ENCODE measurements at places on chromosomes 1 and 21.

DNA sequence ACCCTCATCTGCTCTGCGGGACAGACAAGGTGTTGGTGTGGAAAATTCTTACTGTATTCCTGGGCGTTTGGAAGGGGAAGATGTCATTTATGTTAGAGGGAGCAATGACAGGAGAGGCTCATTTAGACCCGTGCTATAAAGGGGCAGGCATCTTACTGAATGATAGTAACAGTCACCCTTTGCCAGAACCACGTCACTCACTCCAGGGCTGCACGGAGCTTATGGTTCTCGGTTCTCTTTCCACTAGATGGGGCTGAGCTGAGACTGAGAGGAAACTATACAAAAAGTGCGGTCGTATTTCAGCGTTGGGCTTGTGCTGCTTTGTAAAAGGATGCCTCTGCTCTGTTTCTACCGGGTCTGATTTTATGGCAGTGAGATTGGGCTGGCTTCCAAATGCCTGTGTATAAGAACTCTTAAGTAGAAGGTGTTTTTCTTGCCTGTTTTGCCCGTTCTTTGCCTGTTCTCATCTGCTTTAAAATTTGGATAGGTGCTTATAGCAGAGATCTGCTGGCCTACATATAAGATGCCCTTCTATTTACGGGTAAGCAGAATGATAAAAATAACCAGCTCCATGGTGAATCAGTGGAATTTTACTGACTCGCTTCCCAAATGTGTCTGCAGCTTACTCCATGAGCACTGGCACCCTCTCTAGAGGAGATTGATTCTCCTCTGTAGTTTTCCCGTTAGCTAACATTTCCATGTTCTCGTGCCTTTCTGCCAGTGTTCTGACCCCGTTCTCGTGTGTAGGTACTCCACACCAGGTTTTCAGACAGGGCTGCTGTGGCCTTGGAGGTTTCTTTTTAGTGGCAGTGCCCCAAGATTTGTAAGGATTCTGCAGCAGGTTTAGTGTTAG is 55.9 kb downstream of the MRPS6 start:
- DNase-seq = no peak

DNA sequence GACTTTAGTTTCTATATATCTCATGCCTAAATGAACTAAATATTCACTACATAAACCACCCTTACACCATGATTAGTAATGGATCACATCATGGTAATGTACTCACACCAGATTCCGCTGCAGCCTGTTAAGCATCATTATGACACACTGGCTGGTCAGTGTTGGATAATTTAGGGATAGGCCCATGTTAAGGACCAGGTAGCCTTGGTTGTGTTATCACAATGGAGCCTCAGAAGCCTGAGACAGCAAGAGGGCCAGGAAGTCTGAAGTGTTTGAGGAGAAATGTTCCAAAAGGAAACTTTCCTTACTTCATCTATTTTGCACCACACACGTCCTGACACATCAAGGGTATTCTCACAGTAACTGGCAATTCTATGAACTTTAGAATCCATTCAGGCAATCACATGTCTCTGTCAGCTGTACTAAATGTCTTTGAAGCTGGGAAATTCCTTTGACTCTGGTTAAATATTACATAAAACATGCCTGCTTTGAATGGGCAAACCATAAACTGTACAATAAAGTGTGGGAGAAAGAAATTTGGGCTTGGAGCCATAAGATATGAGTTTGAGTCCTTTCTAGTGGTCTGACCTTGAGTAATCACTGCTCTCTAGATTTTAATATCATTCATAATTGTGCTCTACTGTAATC is 105.3 kb upstream of the DPT start:
- DNase-seq = no peak

GRCh38 chr1:207647671-207648333 is 2.9 kb downstream of the CR1L start:
- DNase-seq = peak; percentile 63

DNA sequence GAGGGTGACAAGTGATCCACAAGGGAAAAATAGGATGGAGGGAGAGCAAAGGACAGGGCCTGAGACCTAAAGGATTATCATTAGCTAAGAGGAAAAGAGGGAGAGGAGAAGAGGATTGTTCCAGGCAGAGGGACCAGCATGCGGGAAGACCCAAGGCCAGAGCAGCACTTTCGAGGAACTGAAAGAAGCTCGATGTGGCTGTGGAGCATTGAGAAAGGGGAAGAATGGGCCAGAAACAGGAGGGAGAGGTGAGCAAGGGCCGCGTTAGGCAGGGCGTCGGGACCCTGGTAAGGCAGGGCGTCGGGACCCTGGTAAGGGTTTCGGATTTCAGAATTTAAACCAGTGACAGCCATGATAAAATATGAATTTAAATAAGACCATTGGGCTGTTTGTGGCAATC is 22.8 kb upstream of the CSF1 start:
- no peak for DNase-seq

DNA sequence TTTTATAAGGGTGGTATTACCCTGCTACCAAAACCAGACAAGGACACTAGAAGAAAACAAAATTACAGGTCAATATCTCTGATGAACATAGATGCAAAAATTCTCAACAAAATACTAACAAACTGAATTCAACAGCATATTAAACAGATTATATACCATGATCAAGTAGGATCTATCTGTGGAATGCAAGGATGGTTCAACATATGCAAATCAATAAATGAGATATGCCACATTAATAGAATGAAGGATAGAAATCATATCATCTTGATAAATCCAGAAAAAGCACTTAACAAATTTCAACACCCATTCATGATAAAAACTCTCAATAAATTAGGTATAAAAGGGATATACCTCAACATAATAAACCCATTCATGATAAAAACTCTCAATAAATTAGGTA is 24.3 kb upstream of the MYBPHL start:
- no peak for DNase-seq

All from hematopoietic multipotent progenitor cell treated with erythropoietin and hydrocortisone succinate and interleukin-3 and kit ligand, for 17 days (in vitro differentiated cells).